Naive thymus-derived CD8-positive, alpha-beta T cell (primary cell): ENCODE measurements at places on chromosomes 12 and 14. TPM values are rescaled to one million over a fixed set of nuclear protein-coding genes. Genes with fewer than 3 reads are reported as not detected.

Gene LRP1-AS
- polyA plus RNA-seq, result not detected

GRCh38 chr14:104104076-104104901, 18.8 kb downstream of the ASPG start:
- no peak for DNase-seq

DNA sequence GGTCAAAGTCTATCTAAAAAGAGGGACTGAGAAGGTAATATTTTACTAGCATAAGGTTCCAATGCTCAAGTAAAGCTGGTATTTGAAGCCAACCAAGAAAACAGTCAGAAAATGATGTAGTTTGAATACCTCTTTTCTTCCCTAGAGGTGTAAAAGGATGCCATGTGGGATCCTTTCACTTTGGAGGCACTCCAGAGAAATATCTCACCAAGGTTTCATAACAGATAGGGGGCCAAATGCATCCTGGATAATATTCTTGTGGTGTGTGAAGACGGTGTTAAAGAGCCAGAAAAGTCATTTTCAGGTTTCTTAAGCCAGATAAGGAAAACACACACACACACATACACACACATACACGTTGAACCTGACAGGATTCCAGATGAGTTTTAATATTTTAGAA, 136.1 kb upstream of the PRKD1 start:
- no peak for DNase-seq

- DNase-seq, result no peak
These were observed 690.7 kb upstream of the TBX3 start for GRCh38 chr12:115374480-115375185.

GRCh38 chr12:89968151-89968700, 259.6 kb upstream of the ATP2B1 start:
- DNase-seq, result no peak

GRCh38 chr12:29201296-29201695, 52.2 kb downstream of the FAR2 start:
- DNase-seq, result no peak

- no peak for DNase-seq
These were observed 25.6 kb downstream of the TCTN1 start for GRCh38 chr12:110639336-110640141.

DNA sequence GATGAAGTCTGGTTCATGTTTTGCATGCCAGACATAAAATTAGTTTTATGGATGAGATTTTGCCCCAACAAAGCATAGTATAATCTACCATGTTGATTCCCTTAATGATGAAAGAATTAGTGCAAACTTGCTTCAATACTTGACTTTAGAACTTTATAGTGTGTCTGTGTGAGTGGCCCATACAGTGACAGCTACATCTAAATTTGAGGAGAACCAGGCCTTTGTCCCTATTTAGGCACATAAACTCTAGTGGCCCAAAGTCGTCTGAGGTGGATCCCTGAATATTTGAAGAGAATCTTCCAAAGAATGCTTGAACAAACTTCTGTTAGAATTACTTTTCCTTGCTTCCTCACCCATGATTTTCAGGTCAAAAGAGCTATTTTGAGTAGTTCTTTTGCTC, 70.4 kb downstream of the POLR3B start:
- DNase-seq, result no peak

- no peak for DNase-seq
These were observed 156.0 kb downstream of the MED13L start for GRCh38 chr12:116121453-116121871.

Gene PRH2
- not detected for polyA plus RNA-seq

Gene OR4E2
- polyA plus RNA-seq, result not detected

- DNase-seq, result no peak
These were observed 2.6 kb upstream of the TTC8 start for GRCh38 chr14:88821888-88822287.

Gene FOS
- 510 TPM for polyA plus RNA-seq

Gene NYNRIN
- polyA plus RNA-seq, result not detected

Gene CCDC175
- not detected for polyA plus RNA-seq

DNA sequence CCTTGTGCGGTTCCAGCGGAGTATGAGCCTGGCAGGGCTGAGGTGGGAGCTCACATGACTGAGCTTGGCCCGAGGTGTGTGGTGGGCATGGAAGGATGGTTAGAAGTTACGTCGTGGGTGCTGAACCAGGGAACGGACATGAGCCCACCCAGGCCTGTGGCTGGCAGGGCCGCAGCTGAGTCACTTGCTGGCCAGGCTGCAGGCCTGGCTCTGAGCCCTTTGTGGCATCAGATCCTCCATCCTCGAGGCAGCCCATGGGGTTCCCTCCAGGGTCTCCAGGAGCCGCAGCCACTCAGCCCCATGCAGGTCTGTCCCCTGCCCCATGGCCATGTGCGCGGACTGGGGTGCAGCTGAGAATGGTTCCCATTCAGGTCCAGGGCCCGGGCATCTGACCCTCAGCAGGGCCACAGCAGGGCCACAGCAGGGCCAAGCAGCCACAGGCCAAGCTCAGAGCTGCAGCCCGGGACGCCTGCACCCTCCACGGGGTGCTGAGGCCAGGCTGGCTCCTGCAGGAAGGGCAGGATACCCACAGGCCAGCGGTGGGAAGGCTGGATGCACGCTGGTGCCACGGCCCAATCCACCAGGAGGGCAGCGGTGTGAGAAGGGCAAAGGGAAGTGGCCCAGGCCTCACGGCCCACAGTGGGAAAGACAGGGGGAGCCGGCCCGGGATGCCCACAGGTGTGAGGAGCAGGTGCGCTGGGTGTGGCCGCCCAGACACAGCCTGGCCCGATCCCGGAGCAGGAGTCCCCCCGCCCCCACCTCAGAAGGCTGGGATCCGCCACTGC, 26.3 kb upstream of the ULK1 start:
- DNase-seq, result no peak

Gene KLRB1
- polyA plus RNA-seq, result 0.95 TPM

- no peak for DNase-seq
These were observed 26.2 kb downstream of the DIO3 start for GRCh38 chr14:101587441-101587911.
